ENCODE measurements at places on chromosomes 2 and 18.

GRCh38 chr2:22110244-22110651 lies 986.5 kb downstream of the TDRD15 start:
- no peak for DNase-seq

DNA sequence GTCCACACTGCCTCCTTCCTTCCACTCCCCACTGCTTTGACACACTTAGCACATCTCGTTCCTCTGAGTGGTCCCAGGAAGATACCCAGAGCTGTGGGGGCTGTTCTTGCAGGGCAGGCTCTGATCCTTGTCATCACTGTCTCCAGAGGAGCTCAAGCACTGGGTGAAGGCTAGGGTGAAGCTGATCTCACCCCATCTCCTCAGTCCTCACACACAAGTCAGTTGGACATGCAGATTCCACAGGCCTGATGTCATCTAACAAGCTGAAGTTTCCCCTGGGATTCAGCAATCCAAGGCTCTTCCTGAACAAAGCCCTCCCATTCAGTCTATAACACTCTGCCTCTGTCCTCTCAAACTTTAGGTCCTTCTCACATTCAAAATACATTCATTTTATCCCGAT lies 90.6 kb upstream of the RAB6C start:
- no peak for DNase-seq

DNA sequence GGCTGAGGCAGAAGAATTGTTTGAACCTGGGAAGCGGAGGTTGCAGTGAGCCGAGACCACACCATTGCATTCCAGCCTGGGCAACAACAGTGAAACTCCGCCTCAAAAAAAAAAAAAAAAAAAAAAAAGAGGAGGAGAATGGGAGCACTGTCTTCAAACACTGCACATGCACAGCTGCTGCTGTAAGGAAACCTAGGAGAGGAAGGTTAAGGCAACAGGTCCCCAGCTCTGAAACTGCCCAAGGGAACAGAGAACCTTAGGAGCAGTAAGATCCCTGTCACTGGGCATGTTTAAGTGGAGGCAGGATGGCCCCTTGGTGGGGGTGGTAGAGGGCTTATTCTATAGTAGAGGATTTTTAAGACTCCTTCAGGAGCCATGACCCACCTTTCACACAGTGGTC lies 111.2 kb downstream of the CLIP4 start:
- DNase-seq = no peak

DNA sequence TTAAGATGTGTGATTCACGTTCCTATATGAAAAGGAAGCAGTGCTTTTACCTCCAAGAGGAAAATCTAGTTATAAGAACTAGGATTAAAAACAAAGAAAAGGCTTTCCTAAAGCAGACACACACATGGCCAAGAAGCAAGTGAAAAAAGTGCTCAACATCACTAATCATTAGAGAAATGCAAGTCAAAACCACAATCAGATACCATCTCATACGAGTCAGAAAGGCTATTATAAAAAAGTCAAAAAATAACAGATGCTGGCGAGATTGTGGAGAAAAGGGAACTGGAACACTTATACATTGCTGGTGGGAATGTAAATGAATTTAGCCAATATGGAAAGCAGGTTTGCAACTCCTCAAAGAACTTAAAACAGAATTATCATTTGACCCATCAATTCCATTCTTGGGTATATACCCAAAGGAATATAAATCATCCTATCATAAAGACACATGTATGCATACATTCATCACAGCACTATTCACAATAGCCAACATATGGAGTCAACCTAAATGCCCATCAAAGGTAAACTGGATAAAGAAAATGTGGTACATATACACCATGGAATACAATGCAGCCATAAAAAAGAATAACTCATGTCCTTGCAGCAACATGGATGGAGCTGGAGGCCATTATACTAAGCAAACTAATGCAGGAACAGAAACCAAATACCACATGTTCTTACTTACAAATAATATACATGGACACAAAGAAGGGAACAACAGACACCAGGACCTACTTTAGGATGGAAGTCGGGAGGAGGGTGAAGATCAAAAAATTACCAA lies 285.3 kb downstream of the RAD51AP2 start:
- no peak for DNase-seq

DNA sequence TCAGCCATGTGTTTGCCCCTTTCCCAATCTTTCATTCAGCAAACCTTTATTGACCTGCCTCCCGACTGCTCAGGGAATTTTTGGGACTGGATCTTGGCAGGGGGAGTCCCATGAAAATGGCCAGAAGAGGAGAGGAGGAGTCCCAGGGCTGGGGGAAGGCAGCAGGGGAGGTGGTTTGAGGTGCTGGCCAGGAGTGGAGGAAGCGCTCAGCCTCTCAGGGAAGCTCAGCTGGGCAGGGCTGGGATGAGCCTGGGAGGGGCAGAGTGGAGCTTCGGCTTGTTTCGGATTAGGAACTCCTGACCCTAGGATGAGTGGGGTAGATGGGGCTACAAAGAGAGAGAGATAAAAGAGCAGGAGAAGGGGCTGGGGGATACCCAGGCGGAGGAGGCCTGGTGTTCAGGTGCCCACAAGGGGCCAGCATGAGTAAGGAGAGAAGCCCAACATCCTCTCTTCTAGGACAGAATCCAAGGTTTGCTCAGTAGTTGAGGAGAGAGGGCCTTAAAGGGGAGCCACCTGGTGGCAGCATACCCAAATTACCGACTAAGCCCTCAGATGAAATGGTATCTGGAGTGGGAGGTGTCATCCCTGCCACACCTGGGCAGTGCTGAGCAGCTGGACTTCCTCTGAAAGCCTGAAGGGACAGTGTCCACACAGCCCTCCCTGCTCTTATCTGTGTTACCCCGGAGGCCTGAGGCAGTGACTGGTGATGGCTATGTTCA lies 91.1 kb downstream of the INHBB start:
- DNase-seq = no peak

DNA sequence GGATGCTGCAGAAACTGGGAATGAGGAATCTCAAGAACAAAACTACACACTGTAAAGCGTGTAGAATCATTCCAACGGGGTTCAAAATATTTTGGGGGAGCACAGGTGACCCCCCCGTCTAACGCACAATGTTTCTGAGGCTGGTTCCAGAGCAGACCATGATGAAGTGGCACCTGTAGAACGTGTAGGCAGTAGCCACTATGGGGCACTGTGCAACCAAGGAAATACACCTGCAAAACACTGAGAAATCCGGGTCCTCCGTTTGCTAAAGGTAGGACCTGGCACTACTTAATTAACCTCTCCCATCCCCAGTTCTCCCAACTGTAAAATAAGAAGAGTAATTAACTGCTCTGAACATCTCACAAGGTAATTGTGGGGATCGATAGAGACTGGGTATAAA lies 22.6 kb downstream of the ST6GAL2 start:
- DNase-seq = no peak

DNA sequence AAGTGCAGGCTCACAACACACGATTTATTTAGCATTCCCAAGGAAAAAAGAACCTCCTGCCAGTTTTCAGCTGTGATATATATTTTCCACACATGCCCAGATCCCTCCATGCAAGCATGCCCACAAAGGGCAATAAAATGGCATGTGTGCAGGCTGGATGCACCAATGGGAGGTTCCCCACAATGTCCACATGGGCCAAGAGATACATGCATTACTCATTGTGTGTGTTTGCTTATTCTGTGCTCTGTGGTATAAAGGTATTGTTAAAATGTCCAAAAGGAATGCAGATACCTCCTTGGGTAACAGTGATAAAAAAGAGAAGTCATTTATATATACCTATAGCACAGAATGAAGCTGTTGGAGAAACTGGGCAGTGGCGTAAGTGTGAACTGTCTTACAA lies 207.4 kb downstream of the FHOD3 start:
- DNase-seq = no peak

DNA sequence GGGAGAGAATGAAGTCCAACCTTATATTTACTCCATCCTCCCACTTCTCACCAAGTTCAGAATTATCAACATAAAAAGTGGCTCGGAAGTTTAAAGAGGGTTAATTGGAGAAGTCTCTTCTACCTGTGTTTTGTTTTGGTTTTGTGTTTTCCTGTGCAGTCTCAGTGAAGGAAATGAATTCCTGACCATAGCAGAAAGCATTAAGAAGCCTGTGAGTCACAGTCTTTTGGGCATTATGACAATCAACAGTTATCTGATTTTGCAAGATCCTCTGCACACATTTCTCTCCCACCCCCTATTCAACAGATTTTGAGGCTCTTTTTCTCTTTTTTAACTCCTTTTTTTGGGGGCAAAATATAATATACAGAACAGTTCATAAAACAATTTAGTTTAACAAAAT lies 8.6 kb upstream of the RPL37A start:
- DNase-seq = no peak

Measured in stimulated activated CD8-positive, alpha-beta memory T cell treated with anti-CD3 and anti-CD28 coated beads, Interleukin-7, amount 100 ng/mL, for 1 hour (primary cell).